Activated CD8-positive, alpha-beta memory T cell treated with anti-CD3 and anti-CD28 coated beads for 4 hours (primary cell): ENCODE measurements at places on chromosomes 4 and X.

- DNase-seq, result no peak
Observed at GRCh38 chrX:29477878-29478277, 737.5 kb upstream of the MAGEB2 start.

GRCh38 chr4:111678479-111678878 is 466.8 kb upstream of the FAM241A start:
- DNase-seq, result no peak

DNA sequence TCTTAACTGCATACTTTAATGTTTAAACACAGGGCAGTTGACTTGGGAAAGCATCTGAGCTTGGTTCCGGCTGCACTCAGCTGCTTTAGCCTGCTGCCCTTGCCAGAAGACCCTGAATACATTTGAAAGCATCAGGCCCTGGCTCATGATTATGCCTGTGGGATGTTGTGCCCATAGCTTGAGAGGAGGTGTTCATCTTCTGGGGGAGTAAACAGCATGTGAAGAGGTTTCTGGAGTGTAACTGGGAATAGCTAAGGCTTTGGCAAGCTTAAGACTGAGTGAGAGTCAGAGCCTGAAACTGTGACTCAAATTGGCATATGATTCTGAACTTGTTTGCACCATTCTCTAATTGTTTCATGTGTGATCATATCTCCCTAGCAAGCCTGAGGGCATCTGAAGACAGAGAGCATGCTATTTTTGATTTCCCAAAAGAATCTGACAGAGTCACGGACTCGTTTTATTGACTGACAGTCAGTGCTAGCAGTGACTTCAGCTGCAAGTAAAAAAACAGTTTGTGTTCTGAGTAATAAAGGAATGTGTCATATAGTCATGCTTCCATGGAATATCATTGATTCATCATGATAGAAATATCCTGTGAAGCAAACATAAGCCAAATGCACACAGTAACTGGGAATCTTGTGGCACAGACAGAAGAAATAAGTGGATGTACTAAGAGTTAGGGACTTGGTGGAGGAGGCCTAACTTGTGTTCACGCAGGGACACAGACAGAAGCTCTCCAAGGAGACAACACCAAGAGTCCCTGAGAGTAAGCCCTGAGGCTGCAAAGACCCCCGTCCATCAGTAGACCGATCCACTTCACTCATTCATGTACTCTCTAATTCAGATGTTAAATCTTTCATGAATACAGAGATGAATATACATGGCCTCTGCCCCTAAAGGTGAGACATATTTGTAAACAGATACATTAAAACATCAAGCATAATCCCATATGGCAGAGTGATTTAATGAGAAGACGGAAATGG is 100.7 kb downstream of the SYNPO2 start:
- no peak for DNase-seq

- DNase-seq, result no peak
Observed at GRCh38 chr4:47490550-47490949, 5.5 kb downstream of the ATP10D start.

DNA sequence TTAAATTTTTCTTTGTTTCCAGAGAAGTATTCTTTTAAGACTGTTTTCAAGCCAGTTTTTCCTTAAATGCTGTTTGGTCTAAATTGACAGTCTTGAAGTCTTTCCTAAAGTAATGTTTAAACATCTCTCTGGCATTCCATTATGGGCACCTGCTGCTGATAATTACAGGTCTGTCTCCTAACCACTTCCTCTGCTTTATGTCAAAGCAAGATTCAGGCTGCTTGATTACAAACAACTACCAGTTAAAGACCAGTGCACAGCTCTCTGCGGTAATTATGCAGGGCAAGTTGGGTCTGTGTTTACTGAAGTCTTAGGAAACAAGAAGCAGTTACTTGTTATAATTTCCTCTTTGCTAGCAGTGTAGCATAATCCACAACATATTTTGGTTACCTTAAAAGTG is 17.6 kb downstream of the UNC5C start:
- no peak for DNase-seq

GRCh38 chrX:65601530-65602220 is 65.8 kb upstream of the MSN start:
- DNase-seq, result no peak

- DNase-seq, result no peak
Observed at GRCh38 chr4:1297023-1297395, 7.3 kb downstream of the MAEA start.

DNA sequence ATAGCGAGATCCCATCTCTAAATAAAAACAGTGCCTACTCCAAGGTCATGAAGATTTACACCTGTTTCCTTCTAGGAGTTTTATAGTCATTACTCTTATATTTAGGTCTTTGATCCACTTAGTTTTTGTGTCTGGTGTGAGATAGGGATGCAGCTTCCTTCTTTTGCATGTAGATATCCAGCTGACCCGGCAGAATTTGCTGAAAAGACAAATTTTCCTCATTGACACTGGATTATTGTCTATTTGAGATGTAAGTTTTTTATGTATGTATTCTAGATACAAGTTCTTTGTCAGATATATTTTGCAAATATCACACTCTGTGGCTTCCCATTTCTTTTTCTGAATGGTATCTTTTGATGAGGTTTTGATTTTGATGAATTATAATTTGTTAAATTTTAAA is 85.4 kb downstream of the RFC1 start:
- DNase-seq, result no peak

DNA sequence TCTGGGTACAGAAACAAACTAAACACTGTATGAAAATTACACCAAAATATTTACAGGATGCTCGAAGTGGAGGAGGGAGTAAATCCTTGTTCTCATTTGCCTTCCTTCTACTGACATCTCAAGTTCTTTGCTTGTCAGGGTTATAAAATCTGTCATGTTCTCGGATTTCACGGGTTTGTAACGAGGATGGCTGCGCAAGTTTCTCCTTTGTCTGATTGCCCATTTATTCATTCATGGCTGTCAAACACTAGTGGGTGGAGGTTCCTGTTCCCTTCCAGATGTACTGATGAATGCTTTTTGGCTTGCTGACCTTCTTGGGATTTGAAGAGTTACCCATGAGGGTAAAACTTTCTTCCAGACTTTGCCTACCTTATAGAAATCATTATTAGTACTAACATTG is 206.9 kb downstream of the SPCS3 start:
- DNase-seq, result no peak

- no peak for DNase-seq
Observed at GRCh38 chr4:68372588-68372987, 22.7 kb upstream of the YTHDC1 start.

DNA sequence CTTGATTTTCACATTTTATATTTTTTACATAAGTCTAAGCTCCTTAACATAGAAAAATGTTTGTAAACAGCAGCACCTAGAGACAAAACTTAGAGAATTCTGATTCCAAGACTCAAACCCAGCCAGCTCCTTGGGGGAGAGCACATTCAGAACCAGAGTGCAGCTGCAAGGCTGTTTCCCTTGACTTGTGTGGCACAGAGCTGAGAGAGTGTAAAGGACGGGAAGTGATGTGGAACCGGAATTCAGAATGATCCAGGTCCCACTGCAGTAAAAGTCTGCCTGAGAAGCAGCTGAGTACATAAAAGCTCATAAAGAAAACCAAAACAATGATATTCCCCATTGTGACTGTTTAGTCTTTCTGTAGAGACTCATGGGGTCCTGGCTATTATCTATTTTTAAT is 713.8 kb downstream of the RAB28 start:
- DNase-seq, result no peak

DNA sequence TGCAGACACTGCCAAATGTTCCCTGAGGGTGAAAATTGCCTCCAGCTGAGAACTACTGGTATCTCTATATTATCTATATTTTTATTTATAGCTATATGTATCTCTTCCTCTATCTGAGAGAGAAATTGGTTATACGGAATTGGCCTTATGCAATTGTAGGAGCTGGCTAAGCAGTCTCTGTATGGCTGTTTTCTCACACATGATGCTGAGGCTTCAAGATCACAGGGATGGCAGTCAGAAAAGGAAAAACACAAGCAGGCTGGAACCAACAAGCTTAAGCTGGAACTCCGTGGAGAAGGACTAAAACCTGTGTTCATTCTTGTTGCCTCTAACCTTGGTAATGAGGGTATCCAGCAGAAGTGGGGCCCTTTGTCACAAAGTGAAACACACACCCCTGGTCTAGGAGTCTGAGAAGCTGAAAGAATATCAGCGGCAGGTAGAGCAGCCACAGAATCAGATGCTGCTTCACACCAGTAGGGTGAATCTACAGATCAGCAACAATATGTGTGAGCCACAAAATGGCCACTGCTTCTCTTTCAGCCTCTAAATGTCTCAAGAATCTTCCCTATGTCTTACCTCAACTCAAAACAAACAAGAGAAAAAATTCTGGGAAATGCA is 166.5 kb upstream of the PPP1R2C start:
- DNase-seq, result no peak

DNA sequence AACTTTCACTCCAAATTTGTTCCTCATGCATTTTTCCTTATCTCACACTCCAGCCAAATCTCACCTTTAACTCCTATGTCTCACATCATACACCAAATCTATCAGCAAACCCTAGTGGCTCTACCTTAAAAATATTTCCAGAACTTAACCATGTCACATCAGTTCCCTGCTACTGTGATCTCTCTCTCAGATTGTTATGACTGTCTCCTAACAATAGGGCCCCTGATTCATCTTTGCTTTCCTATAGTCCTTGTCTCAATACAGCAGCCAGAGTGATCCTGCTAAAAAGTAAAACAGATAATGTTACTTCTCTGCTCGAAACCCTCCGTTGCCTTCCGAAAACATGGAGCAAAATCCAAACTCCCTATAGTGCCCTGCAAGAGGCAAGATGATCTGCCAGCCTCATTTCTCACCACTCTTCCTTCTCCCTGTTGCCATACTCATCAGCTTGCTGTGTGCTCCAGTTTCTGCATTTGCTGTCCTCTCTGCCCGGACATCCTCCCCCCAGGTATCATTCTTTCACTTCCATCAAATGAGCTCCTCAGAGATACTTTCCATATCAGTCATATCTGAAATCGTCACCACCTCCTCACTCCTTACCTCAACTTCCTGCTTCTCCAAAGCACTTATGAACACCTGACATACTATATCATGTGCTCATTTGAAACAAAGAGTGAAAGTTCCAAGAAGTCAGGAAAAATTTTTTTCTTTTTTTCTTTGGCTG is 293.4 kb upstream of the NR3C2 start:
- DNase-seq, result no peak

DNA sequence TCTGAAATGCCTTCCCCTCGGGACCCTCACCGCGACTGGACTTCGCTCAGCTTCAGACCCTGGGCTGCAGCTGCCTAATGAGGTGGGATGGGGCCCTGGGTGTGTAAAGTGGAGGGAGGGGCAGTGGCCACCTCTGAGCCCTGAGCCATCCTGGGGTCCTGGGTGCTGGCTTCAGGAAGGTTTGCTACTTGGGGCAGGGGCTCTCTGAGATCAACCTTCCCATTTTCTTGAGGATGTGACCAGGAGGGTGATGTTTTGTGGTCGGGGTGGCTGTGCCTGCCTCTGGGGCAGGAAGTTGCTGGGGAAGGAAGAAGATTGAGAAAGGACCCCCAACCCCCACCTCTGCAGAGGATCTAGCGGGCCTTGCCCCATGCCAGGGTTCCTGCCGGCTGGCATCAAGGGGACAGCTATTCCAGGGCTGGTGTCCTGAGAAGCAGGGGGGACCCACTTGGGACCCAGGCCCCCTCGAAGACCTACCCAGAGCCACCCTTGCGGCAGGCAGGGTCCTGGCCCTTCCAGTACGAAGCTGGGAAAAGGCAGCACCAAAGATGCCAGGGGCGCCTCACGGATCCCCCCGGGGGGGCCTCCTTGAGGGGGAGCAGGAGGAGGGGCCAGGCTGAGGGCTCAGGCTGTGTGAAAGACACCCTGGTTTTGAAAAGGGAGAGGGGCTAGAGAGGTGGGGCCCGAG is 6.5 kb downstream of the SH3BP2 start:
- DNase-seq, result no peak

DNA sequence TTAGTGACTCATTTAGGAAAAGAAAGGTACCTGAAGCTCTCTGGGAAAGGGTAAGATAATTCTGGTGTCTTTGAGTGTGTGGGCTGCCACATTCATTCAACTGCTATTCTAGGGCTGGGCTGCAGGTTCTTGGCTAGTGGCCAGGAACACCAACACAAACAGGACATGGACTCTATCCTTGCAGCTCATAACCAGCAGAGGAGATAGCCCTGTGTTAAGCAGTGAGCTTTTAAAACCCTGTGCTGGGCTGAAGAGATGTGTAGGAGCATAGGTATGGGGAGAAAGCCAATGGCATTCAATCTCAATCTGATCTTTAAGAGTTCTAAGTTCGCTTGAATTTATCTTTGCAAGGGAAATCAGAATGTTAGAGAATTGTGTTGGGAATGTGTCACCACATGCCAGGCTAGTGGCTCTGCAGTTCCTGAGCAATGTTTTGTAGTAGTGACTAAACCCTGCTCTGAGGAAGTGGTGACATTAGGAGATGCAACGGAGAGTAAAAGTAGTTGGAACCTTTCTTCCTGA is 39.2 kb downstream of the SGMS2 start:
- no peak for DNase-seq

DNA sequence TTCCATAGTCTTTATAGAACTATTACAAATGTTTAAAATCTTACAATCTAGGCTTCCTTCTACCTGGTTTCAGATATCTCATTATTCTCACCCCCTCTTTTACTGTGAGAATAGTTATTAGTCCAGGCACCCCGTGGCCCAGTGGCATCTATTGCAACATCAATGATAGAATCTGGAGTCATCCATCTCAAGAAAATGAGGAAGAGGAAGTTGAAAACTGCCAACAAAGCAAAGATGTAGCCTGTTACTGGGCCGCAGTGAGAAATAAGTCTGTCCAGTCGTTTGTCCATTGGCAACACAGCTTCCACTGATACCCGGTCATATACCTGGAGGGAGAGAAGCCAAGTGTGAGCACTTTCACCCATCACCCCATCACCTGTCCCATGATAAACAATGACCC is 6.0 kb upstream of the ASB11 start:
- DNase-seq, result no peak

DNA sequence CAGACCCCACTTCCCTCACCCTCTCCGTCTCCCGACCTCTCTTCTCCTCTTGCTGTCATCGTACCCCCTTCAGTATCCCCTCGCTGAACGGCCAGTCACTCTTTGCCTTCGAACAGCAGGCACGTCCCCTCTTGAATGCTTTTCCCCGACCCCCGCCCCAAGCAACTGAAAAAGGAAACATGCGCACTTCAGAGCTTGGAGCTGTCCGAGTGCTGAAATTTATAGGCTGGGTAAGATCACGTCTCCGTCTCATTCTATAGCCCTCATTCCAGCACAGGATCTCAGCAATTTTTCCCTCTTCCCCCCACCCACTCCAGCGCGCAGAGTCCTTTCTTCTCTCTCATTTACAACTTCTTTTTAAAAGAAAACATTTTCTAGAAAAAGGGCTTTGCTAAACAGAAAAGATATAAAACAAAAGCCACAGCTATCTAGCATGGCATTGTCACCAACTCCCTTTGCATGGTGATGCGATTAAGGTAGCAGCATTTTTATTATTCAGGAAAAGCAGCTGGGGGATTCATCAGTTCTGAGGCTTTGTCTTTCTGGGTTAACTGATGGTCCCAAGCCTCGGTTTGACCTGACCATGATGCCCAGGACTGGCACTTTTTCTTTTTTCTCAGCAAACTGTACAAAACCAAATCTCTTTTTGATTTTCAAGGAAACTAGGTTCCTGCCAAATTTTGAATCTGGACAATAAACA is at the start of gene GLRA2:
Gene GLRA2 (plus strand): TSS at position 247 of the 700 bp plus-strand sequence. CDS start 522 bp downstream, outside the sequence.
- DNase-seq, result no peak
